Heart right ventricle (tissue), 16 donors: ENCODE measurements at places on chromosomes 12 and 14. TPM values are rescaled to one million over a fixed set of nuclear protein-coding genes. Genes with fewer than 3 reads are reported as not detected.

DNA sequence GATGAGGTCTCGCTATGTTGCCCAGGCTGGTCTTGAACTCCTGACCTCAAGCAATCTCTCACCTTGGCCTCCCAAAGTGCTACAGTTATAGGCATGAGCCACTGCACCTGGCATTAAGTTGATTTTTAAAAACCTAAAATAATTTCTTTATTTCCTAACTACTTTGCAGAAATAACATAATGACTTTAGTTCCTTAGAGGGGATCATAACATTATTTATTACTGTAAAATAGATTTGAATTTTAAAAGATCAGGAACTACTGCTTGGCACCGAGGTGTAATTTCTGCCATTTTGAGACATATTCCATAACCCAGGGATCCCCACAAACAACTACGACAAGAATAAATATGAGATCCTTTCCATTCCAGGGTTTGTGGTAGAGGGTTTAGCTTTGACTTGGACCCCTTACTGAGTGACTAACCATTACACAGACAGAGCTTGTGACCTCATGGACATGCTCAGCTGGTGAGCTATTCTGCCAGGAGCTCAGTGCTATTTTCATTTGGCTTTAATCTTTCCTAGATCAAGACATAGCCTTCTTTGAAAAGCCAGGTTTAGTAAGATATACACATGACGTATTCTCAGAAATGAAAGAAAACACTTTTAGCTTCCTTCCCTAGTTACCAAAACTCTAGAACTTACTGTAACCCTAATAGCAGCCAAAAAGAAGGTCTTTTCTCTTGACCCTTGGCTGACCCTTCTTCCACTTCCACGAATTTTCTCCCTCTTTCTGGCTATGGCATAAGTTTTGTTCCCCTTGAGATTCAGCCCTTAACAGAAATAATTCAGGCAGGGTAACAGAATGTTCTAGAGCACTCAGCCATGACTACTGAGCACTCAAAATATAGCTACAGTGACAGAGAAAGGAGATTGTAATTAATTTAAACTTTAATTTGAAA, 75.1 kb upstream of the NUDT4 start:
- H3K36me3 ChIP-seq: no peaks in the 10 kb centered on the region
- no peak for DNase-seq
- H3K4me3 ChIP-seq: no peak overlapping the region
- H3K27ac ChIP-seq: peak overlapping the region; percentile 30
- H3K27me3 ChIP-seq: no peaks in the 10 kb centered on the region

DNA sequence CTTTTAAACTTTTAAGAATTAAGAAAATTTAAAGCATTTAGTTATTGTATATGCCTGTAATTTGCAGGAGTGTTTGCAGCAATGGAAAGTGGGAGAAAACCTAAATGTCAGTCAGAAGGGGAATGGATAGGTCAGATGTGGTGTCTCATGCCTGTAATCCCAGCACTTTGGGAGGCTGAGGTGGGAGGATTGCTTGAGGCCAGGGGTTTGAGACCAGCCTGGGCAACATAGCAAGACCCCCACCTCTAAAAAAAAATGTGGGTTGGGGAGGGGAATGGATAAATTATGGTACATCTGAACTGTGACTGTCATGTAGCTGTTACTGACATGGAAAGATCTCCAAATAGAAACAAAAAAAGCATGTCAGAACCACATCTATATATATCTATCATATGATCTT, 2.1 kb downstream of the MRPL42 start:
- H3K4me1 ChIP-seq: peaks cover 9% of the 10 kb centered on the region
- no peak for DNase-seq
- no peak overlapping the region for H3K27ac ChIP-seq
- peaks cover 34% of the 10 kb centered on the region for H3K36me3 ChIP-seq

DNA sequence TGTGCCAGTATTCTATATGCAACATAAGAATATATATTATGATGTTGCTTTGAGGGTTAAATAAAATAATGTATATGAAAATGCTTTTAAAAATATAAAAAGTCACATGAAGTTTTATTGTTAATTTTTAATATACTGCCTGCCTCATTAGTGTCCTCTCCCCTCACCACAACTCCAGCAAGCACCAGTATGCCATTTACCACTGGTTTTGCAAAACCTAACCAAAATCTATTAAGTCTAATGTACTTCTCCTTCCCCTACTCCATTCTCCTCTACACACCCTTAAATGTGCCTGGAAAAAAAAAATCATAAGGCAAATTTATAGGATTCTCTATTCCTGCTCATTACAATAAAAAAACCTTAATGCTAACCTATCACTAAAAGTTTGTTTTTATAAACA, 24.0 kb upstream of the GNG2 start:
- no peaks in the 10 kb centered on the region for H3K27me3 ChIP-seq
- H3K36me3 ChIP-seq: no peaks in the 10 kb centered on the region
- no peaks in the 10 kb centered on the region for H3K4me1 ChIP-seq
- no peak overlapping the region for H3K4me3 ChIP-seq
- no peak for DNase-seq
- H3K27ac ChIP-seq: no peak overlapping the region

DNA sequence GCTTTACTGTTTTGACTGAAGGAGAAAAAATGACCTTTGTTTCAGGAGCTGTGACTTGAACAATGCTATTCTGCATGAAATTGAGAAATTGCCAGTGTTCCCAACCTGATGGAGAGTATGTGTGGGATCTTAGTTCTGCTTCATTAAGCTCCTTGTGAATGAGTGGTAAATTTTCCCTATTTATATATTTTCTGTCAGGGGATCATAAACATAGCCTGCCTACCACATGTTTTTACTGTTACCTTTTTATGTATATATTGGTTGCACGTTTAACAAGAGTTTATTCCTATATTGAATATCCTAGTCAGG, 271.7 kb downstream of the PDZRN4 start:
- no peak for DNase-seq
- H3K36me3 ChIP-seq: no peaks in the 10 kb centered on the region
- H3K4me1 ChIP-seq: no peaks in the 10 kb centered on the region
- H3K27me3 ChIP-seq: no peaks in the 10 kb centered on the region
- H3K4me3 ChIP-seq: no peak overlapping the region

- no peaks in the 10 kb centered on the region for H3K27me3 ChIP-seq
- H3K36me3 ChIP-seq: peaks cover 15% of the 10 kb centered on the region
- no peak overlapping the region for H3K4me3 ChIP-seq
- peaks cover 28% of the 10 kb centered on the region for H3K4me1 ChIP-seq
- DNase-seq: no peak
These were observed 70.8 kb downstream of the WNK1 start for GRCh38 chr12:823028-823698.

GRCh38 chr14:76577090-76577489, 184.2 kb upstream of the VASH1 start:
- no peaks in the 10 kb centered on the region for H3K36me3 ChIP-seq
- no peak for DNase-seq
- H3K27me3 ChIP-seq: no peaks in the 10 kb centered on the region
- H3K27ac ChIP-seq: no peak overlapping the region
- H3K4me1 ChIP-seq: peaks cover 14% of the 10 kb centered on the region

GRCh38 chr12:51926718-51927117, 19.4 kb downstream of the ACVRL1 start:
- peak overlapping the region; percentile 77 for H3K27ac ChIP-seq
- peaks cover 41% of the 10 kb centered on the region for H3K4me1 ChIP-seq
- no peak for DNase-seq
- H3K27me3 ChIP-seq: no peaks in the 10 kb centered on the region
- H3K4me3 ChIP-seq: no peak overlapping the region

DNA sequence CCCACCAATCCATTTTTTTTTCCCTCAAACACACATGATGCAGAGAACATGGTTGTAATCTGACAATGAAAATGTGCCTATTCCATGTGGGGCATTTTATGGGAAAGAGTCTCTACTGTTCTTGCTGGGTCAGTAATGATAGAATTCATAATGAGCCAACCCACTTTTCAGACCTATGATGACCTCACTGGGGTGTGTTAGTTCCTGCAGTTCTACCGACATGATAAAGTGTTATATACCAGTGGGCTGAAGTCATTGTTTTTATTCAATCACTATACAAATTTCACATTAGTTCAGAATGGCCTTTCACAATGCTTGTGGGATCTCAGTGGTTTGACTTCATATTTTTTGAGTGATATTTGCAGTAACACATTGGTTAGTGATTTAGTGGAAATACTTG, 47.5 kb downstream of the PPFIBP1 start:
- no peak overlapping the region for H3K27ac ChIP-seq
- no peak overlapping the region for H3K4me3 ChIP-seq
- H3K4me1 ChIP-seq: peaks cover 70% of the 10 kb centered on the region
- no peak for DNase-seq
- no peaks in the 10 kb centered on the region for H3K27me3 ChIP-seq
- no peaks in the 10 kb centered on the region for H3K36me3 ChIP-seq

- no peak overlapping the region for H3K4me3 ChIP-seq
- H3K36me3 ChIP-seq: no peaks in the 10 kb centered on the region
- H3K27me3 ChIP-seq: no peaks in the 10 kb centered on the region
- no peaks in the 10 kb centered on the region for H3K4me1 ChIP-seq
These were observed 82.1 kb upstream of the FUT8 start for GRCh38 chr14:65330416-65330815.

DNA sequence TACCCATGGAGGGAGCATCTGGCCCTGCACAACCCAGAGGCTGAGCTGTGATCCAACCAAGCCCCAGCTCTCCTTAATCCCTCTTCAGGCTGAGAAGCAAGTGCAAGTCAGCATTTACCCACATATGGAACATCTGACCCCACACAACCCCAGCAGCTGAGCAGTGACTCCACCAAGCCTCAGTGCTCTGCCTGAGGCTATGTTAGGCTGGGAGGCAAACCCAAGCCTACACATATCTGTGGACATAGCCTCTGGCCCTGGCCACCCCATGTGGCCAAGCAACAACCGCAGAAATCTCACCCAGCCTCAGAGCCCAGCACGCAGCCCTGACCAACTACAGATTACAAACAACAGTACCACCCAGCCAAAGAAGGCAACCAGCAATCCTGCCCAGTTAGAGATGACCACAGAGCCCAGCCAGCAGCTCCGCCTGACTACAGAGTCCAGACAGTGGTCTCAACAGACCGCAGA, 142.8 kb downstream of the NUAK1 start:
- no peaks in the 10 kb centered on the region for H3K27me3 ChIP-seq
- no peak for DNase-seq
- H3K36me3 ChIP-seq: no peaks in the 10 kb centered on the region
- H3K4me1 ChIP-seq: no peaks in the 10 kb centered on the region
- H3K4me3 ChIP-seq: no peak overlapping the region

DNA sequence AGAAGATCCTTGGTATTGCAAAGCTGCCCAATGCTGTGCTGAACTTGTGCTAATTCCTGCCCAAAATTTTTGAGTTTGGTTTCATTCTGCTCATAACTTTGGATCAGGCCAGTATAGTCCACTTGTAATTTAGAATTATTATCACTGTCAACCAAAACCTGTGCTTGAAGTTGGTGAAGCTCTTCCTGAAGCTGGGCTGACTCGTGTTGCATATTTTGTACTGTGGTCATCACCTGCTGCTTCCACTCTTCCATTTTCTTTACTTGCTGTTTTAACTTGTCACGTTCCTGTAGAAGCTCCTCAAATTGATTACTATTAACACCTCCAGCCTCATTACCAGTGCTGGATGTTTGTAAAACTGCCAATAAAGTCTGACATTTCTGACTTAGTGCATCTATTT, 35.8 kb downstream of the TRIP11 start:
- no peaks in the 10 kb centered on the region for H3K4me1 ChIP-seq
- H3K4me3 ChIP-seq: no peak overlapping the region
- no peak overlapping the region for H3K27ac ChIP-seq
- no peaks in the 10 kb centered on the region for H3K27me3 ChIP-seq

GRCh38 chr14:46057799-46058198, 593.8 kb downstream of the RPL10L start:
- H3K27me3 ChIP-seq: no peaks in the 10 kb centered on the region
- H3K4me3 ChIP-seq: no peak overlapping the region
- H3K4me1 ChIP-seq: no peaks in the 10 kb centered on the region
- no peak for DNase-seq

- no peaks in the 10 kb centered on the region for H3K36me3 ChIP-seq
- H3K4me1 ChIP-seq: no peaks in the 10 kb centered on the region
- no peak overlapping the region for H3K4me3 ChIP-seq
These were observed 17.1 kb downstream of the CATSPERB start for GRCh38 chr14:91714805-91715204.

DNA sequence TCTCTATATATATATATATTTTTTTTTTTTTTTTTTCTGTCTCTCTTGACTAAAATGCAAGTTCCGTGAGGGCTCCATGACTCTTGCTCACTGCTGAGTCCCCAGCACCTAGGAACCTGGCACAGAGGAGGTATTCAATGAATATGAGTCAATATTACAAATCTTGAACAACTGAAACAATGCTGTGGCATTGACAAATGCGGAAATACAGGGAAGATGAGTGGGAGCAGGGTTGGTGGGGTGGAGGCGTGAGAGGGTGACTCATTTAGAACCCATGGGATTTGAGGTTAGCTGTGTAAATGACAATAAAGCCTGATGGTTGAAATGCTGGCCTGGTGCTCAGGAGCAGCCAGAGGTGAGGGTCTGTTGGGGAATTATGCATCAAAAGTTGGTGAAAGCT, 121.7 kb upstream of the FUT8 start:
- H3K27me3 ChIP-seq: no peaks in the 10 kb centered on the region
- no peak for DNase-seq
- H3K36me3 ChIP-seq: no peaks in the 10 kb centered on the region

- no peak for DNase-seq
- no peaks in the 10 kb centered on the region for H3K4me1 ChIP-seq
- H3K27me3 ChIP-seq: no peaks in the 10 kb centered on the region
- H3K27ac ChIP-seq: no peak overlapping the region
- H3K36me3 ChIP-seq: no peaks in the 10 kb centered on the region
These were observed 10.7 kb downstream of the SOAT2 start for GRCh38 chr12:53113951-53114350.

DNA sequence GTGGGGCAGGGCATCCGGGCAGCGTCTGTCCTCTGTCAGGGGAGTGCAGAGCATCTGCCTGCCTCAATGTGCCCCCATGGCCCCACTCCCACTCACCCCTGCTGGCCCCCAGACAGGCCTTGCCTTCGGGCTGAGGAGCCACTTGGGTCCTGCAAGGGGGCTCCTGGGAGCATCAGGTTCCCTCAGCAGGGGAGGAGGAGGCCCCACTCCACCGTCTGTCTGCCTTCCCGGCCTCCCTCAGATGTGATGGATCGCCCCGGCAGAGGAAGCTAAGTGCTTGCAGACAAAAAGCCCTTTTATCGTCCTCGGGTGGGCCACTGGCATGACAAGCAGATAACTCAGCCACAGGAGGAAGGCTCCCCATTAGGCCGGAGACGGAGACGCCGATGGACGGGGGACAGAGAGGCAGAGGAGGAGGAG, 35.1 kb downstream of the NCOR2 start:
- no peak overlapping the region for H3K27ac ChIP-seq
- H3K27me3 ChIP-seq: no peaks in the 10 kb centered on the region
- no peak for DNase-seq
- peaks cover 16% of the 10 kb centered on the region for H3K36me3 ChIP-seq

GRCh38 chr12:15555446-15555845, 233.1 kb downstream of the PTPRO start:
- H3K4me3 ChIP-seq: no peak overlapping the region
- H3K27ac ChIP-seq: no peak overlapping the region
- DNase-seq: no peak
- H3K4me1 ChIP-seq: no peaks in the 10 kb centered on the region

The PTPN6 gene
- total RNA-seq: 3.2 TPM

The BIN2 gene
- total RNA-seq: 13.2 TPM

The MYF6 gene
- not detected for total RNA-seq

The CLEC2A gene
- total RNA-seq: not detected

The SMCO3 gene
- 0.24 TPM for total RNA-seq
